Fibroblast of skin of left quadriceps (primary cell): ENCODE measurements at places on chromosomes 2 and 18.
A peak's percentile ranks its signal among the peaks of the same experiment; 100 is the strongest.

- DNase-seq = no peak
Measured at GRCh38 chr2:173291412-173291811, 63.3 kb upstream of the CDCA7 start.

GRCh38 chr18:62881509-62882016 lies 166.2 kb downstream of the PHLPP1 start:
- DNase-seq = peak; percentile 69

- no peak for DNase-seq
Measured at GRCh38 chr18:56982766-56983165, 164.1 kb upstream of the BOD1L2 start.

DNA sequence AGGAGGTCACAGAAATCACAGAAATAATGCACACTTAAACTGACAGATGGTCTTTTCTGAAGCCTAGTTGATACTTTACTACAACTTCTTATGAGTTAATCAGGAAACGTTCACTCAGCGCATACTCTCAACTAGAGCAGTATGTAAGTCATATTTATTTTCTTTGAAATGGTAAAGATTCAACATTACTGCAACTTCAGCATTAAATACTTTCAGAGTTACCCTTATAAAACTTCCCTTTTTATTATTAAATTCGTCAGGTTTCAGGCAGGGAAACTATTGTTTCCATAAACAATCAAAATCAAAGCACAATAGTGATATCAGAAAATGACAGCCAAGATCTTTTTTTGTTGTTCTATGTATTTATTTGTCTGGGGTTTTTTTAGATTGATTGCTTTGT lies 222.6 kb upstream of the RND3 start:
- no peak for DNase-seq

- peak; percentile 64 for DNase-seq
Measured at GRCh38 chr2:96305091-96305978, at the start of gene SNRNP200. SNRNP200 (minus strand) TSS chr2:96305546; CDS start chr2:96305437, 109 bp downstream.

- peak; percentile 29 for DNase-seq
Measured at GRCh38 chr2:25314514-25315315, 27.0 kb downstream of the DNMT3A start.

DNA sequence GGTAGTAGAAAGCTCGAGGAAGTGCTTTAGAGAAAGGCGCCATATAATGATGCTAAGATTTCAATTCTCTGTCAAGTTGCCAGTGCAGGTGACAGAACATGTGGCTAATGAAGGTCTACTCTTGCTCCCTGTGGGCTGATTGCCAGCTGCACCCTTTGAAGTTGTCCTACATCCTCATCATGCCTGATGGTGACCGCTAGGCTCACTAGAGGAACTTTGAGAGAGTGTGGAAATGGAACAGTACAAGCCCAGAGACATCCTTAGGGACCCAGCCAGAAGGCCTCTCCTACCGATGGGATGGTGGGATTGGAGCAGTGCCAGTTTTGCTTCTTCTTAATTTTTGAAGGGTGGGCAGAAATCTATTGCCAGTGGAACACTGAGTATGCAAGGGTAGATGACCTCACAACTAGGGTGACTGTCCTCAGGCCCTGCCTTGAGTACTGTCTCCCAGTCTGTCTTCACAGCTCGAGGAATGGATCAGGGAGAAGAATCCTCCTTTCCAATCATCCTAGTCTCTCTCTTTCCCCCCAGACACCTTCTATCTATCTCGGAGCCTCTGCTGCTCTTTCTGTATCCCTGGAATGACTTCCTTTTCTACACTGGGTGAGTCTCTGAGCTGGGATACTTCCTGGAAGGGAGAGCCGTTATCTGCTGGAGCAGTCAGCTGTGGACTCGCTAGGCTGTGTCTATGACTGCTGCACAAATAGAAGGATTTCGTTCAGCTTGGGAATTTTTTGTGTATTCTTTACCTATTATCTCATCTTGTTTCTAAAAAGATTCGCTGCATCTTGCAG lies 33.5 kb downstream of the LGALSL start:
- no peak for DNase-seq

- no peak for DNase-seq
Measured at GRCh38 chr18:64806691-64807090, 657.8 kb upstream of the LINC00305 start.

- no peak for DNase-seq
Measured at GRCh38 chr2:132662732-132663131, 7.3 kb downstream of the LYPD1 start.

GRCh38 chr2:209763106-209763505 lies 8.5 kb upstream of the UNC80 start:
- DNase-seq = no peak

- DNase-seq = no peak
Measured at GRCh38 chr2:150606380-150607060, 119.1 kb upstream of the RND3 start.

DNA sequence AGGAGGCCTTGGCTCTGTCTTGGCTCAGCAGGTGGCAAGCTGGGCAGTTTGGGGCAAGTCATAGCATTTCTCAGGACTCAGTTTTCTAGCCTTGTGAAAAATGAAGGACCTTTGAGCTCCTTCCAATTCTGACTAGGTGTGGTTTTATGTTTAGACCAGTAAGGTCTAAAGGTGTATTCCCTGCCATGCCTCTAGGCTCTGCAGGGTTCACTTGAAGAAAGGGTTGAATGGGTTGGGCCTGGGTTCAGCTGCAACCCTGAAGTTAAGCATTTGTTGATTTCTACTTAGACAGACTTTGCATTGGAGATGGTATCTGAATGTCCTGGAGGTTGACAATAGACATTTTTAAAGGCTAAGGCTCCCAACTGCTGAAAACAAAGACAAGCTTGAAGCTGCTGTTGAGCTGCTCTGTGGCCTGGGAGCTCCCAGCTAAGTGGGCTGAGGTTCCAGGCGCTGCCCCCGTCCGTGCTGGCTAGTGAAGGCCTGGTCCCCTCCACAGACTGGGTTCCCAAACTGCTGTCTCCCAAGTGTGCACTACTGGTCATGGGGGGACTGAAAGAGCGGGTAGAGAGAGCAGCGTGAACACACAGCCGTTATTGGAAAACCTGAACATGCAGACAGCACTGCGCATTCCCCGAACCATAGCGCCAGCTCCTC lies 100.7 kb upstream of the SMAD7 start:
- DNase-seq = no peak

GRCh38 chr18:5948781-5949180 lies 53.5 kb upstream of the TMEM200C start:
- no peak for DNase-seq

DNA sequence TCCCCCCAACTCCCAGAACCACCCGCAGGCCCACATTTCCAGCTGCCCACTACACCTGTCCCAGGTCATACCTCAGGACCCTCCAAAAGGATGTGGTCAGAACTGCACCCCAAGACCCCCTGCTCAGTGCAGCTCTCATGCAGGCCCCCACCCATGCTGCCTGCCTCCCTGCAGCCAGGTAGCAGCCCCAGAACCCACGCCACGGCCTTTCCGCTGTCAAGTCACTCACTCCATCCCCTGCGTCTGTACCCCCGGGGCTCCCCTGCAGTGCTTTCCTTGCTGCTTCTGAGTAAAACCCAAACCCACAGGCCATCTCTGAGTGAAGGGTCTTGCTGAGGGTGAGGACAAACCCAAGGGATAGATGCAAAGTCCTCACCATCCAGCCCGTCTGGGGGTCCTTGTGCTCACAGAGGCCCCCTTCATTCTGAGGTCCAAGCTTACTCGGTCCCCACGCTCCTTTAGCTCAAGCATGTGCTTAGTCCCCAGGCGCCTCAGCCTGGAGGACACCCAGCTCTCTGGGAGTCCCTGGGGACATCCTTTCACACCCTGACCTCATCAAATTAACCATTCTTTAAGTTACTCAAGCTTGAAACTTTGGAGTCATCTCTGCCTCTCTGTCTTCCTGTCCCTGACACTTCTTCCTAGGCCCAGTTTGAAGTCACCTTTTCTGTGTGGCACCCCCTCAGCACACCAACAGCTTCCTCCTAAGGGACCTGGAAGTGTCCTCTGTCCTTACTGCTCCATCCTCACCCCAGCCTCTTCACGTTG lies 130.1 kb downstream of the SMAD7 start:
- no peak for DNase-seq

- no peak for DNase-seq
Measured at GRCh38 chr18:9184998-9185613, 48.5 kb downstream of the ANKRD12 start.

DNA sequence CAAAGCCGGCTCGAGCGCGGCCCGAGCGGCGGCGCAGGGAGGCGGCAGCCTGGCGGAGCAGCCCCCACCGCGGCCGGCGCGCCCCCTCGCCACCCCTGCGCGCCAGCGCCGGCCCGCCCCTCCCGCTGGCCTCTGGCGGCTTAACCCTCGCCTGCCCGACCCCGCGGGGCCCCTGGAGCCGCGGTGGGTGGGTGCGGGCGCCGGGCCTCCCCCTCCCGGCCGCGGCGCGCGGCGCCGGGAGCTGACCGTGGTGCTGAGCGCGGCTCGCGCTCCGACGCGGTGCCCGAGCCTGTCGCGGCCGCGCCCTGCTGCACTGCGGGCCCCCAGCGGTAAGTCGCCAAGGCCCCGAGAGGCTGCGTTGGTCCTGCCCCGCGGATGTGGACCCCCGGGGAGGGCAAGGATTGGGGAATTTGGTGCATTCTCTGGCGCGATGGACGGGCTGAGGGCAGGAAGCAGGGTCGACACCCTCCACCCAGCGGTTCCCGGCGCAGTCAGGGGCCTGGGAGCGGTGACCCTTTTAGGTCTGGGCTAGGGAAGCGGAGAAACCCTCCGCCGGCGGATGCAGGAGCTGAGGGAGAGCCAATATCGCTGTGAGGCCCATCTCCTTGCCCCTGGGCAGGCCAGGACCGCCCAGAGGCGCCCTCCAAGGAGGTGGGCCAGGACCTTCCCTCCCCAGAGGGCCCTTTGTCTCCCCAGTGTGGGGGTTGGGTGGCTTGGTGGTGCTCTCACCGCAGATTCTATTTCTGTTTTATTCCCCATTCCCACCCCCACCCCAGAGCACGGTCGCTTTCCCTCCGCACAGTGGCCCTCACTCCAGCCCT lies 923 bp downstream of the AMER3 start:
- no peak for DNase-seq

- peak; percentile 9 for DNase-seq
Measured at GRCh38 chr2:208280933-208281332, 14.9 kb downstream of the PIKFYVE start.

GRCh38 chr2:194602750-194603149 lies 1054.3 kb upstream of the SLC39A10 start:
- no peak for DNase-seq

DNA sequence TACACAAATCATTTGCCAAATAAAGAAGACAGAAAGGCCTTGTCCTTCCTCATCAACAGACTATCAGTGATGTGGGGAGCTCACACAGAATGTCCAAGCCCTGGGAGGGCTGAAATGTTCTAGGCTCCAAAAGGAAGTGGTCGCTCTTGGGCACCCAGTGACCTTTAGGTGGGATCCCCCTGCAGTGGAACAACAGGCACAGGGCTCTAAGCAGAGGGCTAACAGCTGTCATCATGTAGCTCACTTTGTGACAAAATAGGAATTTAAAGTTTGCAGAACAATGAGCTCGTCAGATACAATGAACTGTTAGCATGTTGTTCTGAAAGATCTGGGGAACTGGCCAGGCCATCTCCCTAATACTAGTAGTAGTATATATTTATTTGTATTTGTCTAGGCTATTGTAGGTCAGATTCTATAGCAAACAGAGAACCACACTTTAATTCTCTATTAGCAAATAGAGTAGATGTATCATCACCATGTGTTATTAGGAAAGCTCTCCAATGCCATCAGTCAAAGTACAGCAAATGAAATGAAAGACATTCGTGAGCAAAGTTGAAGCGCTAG lies 151.5 kb upstream of the MAP3K20 start:
- DNase-seq = no peak

- DNase-seq = no peak
Measured at GRCh38 chr2:240626531-240627300, 1.4 kb downstream of the GPR35 start.

- peak; percentile 4 for DNase-seq
Measured at GRCh38 chr2:105919826-105920225, 175.1 kb downstream of the NCK2 start.

- no peak for DNase-seq
Measured at GRCh38 chr18:12312976-12313375, 4.9 kb downstream of the TUBB6 start.

GRCh38 chr2:215921895-215922294 lies 91.5 kb downstream of the MREG start:
- peak; percentile 80 for DNase-seq

DNA sequence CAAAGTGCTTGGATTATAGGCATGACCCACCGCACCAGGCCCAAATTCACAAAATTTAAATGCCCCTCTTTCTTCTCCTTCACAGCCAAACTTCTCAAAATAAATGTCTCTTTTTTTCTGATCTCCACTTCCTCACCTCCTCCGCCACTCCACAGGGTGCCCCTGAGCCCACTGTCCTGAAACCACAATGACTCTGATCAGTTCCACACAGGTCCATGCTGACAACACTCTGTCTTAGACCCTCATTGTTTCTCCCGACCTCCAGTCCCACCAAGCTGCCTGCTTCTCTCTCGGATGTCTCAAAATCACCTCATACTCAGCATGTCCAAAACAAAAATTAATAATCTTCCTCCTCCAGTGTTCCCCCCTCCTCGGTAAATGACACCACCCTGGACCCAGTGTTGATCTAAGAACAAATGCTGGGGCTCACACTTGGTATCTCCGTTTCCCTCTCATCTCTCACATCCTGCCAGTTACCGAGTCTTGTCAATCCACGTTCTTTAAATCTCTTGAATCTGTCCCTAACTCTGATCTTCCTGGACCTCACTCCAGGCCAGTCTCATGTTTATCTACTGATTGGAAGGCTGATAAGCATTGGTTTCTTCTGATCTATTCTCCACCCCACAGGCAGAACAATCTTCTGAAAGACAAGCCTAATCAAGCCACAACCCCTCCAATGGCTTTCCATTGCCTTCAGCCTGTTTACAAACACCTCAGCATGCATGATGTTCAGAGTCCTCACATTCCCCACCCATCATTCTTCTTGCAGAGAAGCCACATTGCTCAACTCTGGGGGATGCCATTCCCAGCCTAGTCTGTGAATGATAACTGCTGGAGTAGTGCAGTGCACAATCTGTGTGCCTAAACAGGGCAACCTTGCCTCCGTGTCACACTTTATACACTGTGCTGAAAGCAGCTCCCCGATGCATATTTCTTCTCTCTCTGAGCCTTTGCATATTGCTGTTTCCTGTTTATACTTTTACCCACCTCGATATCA lies 12.4 kb upstream of the ANKRD44 start:
- no peak for DNase-seq

DNA sequence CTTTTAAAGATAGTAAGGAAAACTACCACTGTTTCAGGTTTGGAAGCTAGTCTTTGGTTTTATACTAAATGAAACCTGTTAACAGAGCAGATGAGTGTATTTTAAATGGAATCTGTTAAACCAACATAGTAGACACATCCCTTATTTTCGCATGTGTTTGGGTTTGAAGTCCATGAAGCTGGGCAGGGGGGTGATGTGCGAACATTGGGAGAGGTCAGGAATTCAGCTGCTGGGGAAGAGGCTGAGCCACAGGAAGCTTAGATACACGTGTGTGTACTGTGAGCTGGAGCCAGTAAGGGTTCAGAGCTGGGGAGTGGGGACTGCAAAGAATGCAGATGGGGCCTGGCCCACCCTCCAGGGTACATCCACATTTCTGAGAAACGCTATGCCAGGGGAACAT lies 176.9 kb downstream of the VAPA start:
- no peak for DNase-seq

GRCh38 chr2:124805060-124805459 lies 780.0 kb downstream of the CNTNAP5 start:
- no peak for DNase-seq
